ENCODE measurements at places on chromosomes 12 and 14. TPM values are rescaled to one million over a fixed set of nuclear protein-coding genes. Genes with fewer than 3 reads are reported as not detected.

DNA sequence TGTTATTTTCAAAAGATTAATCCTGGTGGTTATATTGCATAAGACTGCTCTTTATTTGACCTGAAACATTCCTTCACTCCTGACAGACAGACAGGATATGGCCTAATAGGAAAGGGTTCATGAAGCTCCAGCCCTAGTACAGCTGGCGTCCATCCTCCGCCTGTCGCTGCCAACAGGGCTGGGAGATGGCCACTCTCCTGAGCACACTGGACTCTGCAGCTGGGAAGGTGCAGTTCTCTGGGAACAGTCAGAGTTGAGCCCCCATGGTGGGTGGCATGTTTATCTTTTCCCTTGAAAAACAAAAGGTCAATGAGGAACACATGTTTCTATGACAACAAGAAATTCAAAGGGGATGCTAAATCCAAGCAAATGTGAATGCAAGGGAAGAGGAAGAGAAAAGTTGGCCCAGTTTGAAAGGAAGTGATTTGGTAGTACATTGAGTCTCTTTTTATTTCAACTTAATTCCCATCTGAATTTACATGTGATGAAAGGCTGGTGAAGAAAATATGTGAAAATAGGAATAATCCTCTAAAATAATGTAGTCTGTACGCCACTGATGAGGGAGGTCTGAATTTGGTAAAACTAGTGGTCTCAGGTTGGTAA, 89.9 kb upstream of the DCN start:
- no peak for DNase-seq

GRCh38 chr14:40985584-40985983, 621.1 kb upstream of the LRFN5 start:
- no peak for DNase-seq

PLEKHD1 gene
- total RNA-seq = under 0.01 TPM

DNA sequence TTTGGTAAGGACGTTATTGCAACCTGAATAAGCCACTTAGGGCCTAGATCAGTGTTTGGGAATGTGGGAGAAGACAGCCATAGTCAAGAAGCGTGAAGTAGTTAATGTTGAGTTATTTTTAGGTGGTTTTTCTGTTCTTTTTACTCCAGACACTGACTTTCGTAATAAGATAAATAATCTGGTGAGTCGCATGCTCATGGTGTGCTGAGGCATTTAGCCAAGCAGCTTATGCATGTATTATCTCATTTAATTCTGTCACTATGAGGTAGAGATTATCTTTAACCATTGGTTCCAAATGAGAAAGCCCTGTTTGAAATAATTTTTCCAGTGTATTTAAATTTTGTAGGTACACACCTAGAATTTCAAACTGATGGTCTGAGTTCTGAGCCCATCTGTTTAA, 67.3 kb downstream of the RCOR1 start:
- DNase-seq = no peak

OR4Q2 gene
- not detected for total RNA-seq

DNA sequence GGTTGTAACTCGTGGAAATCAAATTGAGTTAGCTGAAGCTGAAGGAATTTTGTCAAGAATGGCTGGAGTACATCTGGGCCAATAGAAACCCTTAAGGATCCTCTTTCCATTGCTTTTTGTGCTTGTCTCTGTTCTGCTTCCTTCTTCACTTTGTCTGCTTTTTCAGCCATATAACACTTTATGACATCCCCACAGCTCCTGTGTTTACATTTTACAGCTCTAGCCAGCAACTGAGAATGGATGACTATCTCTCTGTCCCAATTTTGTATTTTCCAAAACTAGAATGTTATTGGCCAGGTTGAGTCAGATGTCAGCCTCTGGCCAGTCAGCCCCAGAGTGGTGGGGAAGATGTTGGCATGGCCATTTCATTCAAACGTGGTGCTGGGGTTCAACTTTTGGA, 57.6 kb downstream of the PELI2 start:
- no peak for DNase-seq

DNA sequence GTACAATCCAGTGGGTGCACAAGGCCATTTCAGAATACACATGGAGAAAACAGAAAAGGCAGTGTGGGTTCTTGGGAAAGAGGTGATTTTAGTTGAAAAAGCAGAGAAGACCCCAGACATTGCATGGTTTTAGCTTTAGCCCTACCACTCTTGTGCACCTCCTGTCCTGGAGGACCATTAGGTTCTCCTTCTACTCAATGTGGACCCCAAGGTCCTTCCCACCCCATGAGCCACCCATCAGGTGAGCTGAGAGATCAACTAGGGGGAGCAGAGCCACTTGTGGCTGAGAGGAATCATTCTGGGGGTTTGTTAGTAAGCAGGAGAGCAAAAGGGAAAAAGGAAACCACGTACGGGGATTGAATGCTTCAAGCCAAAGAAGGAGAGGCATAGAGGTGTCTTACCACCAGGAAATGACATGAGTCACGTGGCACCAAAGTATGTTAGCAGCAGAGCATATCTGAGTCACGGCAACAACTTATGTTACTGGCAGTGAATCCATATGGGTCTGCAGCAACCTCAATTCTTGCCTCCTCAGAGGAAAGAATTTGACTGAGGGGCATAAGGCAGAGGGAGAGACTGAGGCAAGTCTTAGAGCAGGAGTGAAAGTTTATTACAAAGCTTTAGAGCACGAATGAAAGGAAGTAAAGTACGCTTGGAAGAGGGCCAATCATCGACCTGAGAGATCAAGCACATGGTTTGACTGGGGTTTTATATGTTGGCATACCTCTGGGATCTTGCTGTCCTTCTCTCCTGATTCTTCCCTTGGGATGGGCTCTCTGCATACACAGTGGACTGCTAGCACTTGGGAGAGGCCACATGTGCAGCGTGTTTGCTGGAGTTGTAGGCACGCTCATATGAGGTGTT, 73.9 kb downstream of the HSD17B6 start:
- DNase-seq = peak; percentile 47

SERPINA10 gene
- total RNA-seq = not detected

HOXC4 gene
- not detected for total RNA-seq

GRCh38 chr14:96792591-96792990, 4.6 kb upstream of the VRK1 start:
- no peak for DNase-seq

- no peak for DNase-seq
Measured at GRCh38 chr14:93533842-93534241, 103.1 kb downstream of the UNC79 start.

DNA sequence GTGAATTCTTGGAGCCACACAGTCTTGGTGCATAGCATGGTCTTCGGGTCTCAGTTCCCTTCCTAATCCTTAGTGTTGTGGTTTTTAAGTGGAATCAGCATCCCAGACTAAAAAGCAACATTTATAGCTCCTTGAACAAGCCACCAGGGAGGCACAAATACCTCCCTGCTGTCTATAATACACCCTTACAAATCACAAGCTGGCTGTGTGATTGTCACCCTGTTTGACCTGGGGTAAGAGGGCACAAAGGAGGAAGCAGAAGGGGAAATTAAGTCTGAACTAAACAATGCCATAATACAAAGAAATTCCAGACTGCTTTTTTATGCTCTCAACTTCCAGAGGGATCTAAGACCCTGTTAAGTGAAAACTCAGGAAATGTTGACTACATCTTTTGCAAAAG, 7.7 kb upstream of the MMP19 start:
- DNase-seq = no peak

ADSS1 gene
- 0.98 TPM for total RNA-seq

DDX47 gene
- total RNA-seq = 87.7 TPM

DNA sequence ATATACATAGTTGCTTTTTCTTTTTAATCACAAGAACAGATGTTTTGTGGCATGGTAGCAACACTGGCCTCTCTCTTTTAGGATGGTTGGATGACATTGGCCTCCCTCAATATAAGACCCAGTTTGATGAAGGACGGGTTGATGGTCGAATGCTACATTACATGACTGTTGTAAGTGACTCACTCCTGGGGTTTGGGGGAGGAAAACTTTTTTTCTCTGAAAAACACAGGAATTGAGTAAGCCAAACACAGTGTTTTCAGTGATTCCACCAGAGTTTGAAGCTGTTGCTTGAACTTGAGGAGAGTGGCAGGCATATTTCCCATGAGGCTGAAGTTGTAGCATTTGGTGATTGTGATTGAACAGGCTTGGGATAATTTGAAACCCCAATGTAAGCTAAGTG, 13.7 kb upstream of the REP15 start:
- DNase-seq = no peak

GRCh38 chr14:66081594-66082376, 404.4 kb upstream of the CCDC196 start:
- DNase-seq = no peak

- no peak for DNase-seq
Measured at GRCh38 chr14:86852530-86852929, 1140.5 kb downstream of the GALC start.

- DNase-seq = no peak
Measured at GRCh38 chr14:63283884-63284248, 34.9 kb downstream of the GPHB5 start.

DLGAP5 gene
- total RNA-seq = 11.6 TPM

DNA sequence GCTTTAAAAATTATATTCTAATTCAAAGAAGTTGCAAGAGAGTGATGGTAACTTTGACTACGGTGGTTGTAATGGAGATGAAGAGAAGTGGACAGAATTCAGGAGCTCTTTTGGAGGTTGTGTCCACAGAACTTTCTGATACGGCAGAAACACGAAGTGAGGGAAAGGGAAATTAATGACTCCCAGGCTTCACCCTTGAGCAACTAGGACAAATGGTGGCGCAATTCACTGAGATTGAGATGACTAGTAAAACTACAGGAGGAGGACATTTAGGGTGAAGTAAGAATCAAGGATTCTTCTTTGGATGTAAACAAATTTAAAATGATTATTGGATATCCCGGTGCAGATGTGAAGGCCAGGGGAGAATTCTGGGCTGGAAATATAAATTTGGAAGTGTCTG, 212.6 kb downstream of the PTPRO start:
- no peak for DNase-seq

GRCh38 chr12:5524116-5524768, 92.3 kb downstream of the NTF3 start:
- DNase-seq = no peak

GPR132 gene
- total RNA-seq = 0.09 TPM

- no peak for DNase-seq
Measured at GRCh38 chr12:27511031-27511722, 12.8 kb upstream of the PPFIBP1 start.

DNA sequence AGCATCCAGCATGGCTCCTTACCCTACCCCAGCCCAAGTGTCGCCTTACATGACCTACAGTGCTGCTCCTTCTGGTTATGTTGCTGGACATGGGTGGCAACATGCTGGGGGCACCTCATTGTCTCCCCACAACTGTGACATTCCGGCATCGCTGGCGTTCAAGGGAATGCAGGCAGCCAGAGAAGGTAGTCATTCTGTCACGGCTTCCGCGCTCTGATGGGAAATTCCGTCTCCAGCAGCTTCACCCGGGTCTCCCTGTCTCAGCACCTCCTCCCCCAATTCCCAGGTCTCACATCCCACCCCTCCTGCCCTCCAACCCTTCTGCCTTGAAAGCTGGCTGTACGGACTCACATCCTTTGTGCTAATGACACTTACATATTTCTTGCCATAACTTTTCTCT, 14.6 kb downstream of the PAX9 start:
- DNase-seq = no peak

GRCh38 chr14:20857207-20857606, 34.0 kb upstream of the RNASE3 start:
- DNase-seq = no peak

DNA sequence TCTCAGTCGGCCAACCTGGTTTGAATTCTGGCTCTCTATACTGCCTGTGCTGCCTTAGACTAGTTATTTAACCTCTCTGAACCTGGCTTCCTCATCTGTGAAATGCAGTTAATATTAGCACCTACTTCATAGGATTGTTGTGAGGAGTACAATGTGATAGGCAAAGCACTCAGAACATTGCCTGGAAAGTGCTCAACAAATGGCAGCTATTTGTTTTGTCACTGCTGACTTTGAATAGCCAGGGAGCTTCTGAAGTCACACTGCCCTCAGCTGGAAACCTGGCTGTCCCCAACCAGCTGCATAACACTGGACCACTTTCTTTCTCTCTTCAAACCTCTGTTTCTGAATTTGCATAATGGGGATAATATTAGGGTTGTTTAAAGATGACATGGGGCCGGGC, 9.6 kb downstream of the TMEM30B start:
- DNase-seq = no peak

- DNase-seq = no peak
Measured at GRCh38 chr14:90778571-90779255, 37.5 kb downstream of the TTC7B start.

MYF6 gene
- total RNA-seq = not detected

- no peak for DNase-seq
Measured at GRCh38 chr14:100773331-100774163, 46.9 kb downstream of the DLK1 start.

DNA sequence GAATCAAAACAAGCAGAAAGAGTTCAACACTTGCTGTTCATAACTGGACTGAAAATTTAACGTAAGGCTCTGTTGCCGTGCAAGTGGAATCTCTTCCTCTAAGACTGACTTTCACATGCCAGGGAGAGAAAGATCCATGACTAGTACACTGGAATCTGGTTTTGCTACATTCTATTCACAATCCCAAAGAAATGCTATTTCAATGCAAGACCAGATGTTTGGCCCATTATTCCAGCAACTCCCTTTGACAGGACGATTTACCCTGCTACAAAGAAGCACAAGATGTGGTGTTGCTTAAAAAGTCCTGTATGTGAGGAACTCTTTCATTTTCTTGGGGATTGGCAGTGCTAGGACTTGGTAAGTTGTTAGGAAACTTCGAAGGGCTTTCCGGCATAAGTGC, 17.4 kb downstream of the RFC5 start:
- no peak for DNase-seq

LMO3 gene
- total RNA-seq = not detected

GRCh38 chr12:49647827-49648711, 24.7 kb downstream of the PRPF40B start:
- DNase-seq = no peak

DNA sequence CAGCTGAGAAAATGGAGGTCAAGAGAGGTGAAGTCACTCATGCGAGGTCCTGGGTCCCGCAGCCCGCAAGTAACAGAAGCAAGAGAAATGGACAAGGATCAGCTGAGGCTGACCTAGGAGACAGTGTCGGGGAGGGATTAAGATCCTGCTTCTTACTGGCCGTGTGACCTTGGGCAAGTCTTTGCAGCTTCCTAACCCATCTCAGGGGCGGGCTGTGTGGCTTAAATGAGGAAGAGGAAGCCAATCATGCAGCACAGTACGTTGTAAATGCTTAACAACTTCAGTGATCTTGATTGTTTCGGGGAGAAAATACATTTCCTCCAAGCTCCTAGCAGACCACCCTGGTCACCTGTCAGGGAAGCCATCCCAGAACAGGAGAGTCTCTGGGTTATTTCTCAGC, 7.1 kb upstream of the PGF start:
- DNase-seq = no peak

HRK gene
- total RNA-seq = not detected
